ENCODE measurements at places on chromosomes 6 and 20.
A peak's percentile ranks its signal among the peaks of the same experiment; 100 is the strongest.

GRCh38 chr6:17721671-17722070, 14.9 kb upstream of the NUP153 start:
- DNase-seq, result no peak

- DNase-seq, result no peak
These were observed 1.1 kb upstream of the SLC44A4 start for GRCh38 chr6:31879901-31880300.

GRCh38 chr6:2624177-2624576, 126.5 kb downstream of the MYLK4 start:
- DNase-seq, result no peak

GRCh38 chr20:34069341-34070078, 42.5 kb downstream of the EIF2S2 start:
- DNase-seq, result peak; percentile 70

DNA sequence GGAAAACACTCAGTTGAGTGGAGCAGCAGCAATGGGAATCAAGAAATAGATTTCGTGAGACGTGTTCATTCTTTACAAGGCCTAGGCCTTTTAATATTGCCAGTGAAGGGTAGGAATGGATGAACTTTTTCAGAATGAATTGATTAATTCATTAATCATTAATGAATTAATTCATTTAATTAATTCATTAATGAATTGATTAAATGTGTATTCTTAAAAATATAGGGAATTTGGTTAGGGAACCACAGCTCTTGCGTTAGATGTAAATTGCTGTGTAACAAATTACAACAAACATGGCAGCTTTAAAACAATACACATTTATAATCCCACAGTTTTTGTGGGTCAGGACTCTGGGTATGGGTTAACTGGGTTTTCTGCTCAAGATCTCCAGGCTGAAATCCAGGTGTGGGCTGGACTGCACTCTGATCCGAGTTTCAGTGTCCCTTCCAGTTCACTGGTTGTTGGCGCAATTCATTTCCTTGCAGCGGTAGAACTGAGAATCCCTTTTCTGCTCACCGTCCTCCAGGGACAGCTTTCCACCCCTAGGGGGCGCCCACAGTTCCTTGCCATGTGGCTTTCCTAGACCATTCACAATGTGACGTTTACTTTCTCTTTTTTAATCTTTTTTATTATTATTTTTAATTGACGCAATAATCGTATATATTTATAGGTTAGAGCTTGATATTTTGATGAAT, 32.8 kb upstream of the BCAS1 start:
- DNase-seq, result peak; percentile 57

GRCh38 chr20:4297127-4297826, 281.9 kb upstream of the RNF24 start:
- DNase-seq, result no peak

DNA sequence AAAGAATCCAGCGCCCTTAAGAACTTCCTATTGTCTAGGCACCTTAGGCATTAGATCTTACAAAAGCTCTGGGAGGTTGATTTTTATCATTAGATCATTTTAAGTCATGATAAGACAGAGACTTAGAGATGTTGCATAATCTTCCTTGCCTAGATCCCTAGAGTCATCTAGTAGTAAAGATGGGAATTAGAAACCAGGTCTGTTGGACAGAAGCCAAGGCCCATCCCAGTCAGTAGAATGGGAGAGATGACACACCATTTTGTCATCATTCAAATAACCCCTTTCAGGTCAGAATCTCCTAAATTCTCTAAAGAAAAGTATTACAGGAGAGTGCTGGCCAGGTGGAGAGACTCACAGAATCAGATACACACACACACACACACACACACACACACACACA, 579.1 kb downstream of the BMP2 start:
- DNase-seq, result no peak

- DNase-seq, result no peak
These were observed 850.5 kb upstream of the MAP3K7 start for GRCh38 chr6:91437315-91437729.

GRCh38 chr6:135521431-135521830, 23.9 kb upstream of the AHI1 start:
- no peak for DNase-seq

DNA sequence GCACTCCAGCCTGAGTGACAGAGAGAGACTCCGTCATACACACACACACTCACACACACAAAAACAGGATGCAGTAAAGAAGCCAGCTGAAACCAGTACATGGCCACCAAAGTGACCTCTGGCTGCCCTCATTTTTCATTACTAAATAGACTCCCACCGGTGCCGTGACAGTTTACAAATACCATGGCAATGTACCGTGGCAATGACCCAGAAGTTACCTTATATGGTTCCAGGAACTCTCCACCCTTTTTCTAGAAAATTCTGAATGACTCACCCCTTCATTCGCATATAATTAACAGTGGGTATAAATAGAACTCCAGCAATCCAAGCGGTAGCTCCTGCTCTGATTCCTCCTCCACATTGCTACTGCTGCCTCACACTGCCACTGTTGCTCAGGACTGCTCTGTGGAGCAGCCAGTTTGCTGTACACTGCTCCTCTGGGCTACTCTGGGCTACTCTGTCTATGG, 57.7 kb downstream of the SNX5 start:
- no peak for DNase-seq

GRCh38 chr6:36824253-36824652, 15.0 kb downstream of the CPNE5 start:
- DNase-seq, result no peak

DNA sequence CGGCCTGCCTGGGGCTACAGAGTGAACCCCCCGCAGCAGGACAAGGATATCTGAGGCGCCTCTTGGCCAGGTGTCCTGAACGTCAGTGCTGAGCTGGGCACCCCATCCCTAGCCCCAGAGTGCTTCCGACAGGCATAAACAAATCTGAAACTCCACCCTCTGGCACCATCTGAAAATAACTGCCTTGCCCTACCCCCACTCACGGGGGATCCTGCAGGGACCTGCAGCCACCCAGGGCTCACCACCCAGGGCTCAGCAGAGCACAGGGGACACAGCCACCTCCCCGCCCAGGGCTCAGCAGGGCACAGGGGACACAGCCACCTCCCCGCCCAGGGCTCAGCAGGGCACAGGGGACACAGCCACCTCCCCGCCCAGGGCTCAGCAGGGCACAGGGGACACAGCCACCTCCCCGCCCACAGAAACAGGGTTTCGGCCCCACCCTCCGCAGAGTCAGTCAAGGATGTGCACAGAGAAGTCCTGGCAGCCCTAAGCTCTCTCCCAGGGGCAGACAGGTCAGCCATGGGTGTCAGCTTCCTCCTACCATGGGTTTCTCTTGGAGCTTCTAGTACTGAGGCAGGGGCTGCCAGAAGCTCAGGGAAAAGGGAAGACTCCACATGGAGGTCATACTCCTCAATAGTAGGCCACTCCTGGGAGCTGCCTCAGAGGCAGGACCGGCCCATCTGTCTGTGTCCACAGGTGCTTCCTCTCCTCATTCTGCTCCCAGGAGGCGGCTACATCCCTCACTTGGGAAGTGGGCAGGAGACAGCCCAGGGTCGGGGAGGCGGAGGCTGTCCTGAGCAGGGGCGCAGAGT, 4.6 kb downstream of the UCKL1 start:
- DNase-seq, result no peak

DNA sequence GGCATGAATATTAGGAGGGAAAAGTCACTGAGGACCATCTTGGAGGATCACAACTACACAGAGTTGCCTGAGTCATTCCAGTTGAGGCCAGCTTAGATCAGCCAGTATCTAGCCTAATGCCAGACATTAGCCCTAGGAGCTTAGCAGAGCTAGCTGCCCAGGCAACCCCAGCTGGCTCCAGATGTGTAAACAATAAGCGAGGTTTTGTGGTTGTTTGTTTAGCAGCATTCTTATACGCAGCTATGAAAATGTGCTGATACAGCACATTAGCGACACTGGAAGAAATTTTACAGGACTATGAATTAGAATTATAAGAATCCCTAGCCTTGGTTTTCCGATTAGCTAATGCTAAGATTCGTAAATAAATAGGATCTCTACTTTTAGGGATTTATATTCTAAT, 59.3 kb downstream of the BTBD3 start:
- no peak for DNase-seq

DNA sequence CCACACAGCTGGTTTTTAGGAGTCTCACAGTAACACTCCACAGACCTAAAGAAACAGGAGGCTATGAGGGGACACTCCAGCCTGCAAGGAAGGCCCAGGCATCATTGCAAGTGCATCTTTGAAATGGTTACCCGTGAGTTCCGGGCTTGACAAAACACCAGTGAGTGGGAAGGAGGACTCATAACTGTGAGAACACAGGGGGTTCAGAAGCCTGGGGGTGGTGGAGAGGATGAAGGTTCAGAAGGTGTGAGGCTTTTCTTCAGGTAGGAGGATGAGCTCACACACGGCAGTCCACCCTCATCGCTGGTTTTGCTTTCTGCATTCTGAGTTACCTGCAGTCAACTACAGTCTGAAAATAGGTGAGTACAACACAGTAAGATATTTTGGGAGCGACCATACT, 39.9 kb downstream of the MAP7 start:
- DNase-seq, result no peak

GRCh38 chr6:3389390-3390167, 67.3 kb downstream of the SLC22A23 start:
- DNase-seq, result peak; percentile 62

DNA sequence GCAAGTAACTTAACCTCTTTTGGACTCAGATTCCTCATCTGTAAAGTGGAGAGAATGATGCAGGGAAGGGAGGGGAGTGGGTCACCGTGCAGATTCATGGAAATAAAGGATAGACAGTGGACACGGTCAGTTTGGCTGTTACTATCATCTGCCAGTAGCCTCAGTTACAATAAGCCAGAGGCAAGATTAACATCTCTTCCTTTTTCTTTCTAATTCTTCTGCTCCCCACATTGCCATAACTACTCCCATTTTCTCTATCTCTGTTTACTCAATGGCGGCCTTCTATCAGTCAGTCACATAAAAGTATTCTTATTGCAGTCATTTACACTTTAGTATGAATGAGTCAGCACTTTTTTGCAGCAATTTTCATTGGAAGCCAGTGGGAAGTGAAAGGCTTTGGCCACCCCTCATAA, 49.2 kb downstream of the PPP1R16B start:
- no peak for DNase-seq

DNA sequence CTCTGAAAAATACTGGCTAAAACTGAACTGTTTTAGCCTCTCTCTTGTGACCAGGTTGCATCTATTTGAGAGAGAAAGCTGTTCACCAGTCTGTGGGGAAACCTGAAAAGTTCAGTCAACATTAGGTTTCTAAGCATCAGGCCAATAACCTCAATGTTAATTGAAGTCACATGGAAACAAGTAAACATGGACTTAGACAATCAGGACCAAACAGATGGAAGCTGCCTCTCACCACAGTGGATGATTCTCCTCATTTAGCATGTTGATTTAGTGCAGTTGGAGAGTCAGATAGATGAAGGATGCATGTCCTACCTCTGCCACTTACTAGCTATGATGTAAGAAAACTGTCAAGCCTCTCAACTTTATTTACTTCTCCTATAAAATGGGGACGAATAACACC, 18.2 kb downstream of the SCGN start:
- DNase-seq, result no peak

DNA sequence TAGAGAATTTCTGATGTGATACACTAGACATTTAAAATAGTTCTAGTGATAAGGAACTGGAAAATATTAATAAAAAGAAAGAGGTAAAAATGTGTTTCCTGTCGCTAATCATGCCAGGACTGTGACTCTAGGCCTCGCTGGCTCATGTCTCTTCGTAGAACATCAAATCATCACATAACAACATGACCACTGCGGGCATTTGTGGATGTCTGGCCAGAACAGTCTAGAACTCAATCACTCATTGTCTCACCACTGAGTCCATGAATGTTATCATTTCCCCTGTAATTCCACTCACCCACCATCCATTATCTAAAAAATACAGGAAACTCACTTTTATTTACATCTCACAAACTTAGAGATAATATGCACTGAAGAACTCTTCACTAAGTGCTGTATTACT, 3.4 kb downstream of the HMGN3 start:
- DNase-seq, result no peak

DNA sequence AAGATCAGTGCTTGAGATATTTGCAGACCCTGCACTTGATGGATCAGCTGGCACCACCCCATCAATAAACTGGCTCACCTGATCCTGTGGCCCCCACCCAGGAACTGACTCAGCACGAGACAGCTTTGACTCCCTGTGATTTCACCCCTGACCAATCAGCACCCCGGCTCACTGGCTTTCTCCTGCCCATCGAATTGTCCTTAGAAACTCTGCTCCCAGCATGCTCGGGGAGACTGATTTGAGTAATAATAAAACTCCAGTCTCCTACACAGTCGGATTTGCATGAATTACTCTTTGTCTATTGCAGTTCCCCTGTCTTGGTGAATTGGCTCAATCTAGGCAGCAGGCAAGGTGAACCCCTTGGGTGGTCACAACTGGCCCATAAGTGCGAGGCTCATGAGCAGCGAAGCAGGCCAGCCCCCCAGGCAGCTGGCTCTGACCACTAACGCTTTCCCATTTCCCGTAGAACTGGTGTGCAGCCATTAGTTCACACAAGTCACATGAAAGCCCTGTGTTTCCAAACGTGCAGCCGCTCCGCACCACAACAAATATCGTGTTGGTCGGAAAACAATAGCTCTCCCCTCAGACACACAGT, 79.6 kb downstream of the RSPH3 start:
- DNase-seq, result no peak

DNA sequence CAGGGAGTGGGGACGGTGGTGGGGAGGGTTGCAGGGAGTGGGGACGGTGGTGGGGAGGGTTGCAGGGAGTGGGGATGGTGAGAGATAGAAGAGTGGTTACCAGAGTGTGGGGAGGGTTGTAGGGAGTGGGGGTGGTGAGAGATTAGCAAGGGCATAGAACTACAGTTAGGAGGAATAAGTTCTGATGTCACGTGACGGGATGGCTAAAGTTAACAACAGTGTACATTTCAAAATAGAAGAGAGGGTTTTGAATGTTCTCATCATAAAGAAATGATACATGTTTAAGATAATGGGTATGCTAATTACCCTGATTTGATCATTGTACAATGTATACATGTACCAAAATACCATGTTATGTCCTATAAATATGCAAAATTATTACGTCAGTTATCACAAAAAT, 57.6 kb upstream of the FRMD1 start:
- no peak for DNase-seq

GRCh38 chr6:148689168-148689567, 57.7 kb upstream of the UST start:
- no peak for DNase-seq

- no peak for DNase-seq
These were observed 441.9 kb downstream of the CD109 start for GRCh38 chr6:74137911-74138310.

GRCh38 chr6:123520217-123520616, 116.5 kb downstream of the TRDN start:
- no peak for DNase-seq

All from tibial nerve (tissue), 4 donors.